Frontal cortex (tissue), 4 donors: ENCODE measurements at places on chromosomes 6 and 20. TPM values are rescaled to one million over a fixed set of nuclear protein-coding genes. Genes with fewer than 3 reads are reported as not detected.

- DNase-seq = no peak
Observed at GRCh38 chr20:826695-827323, 6.7 kb upstream of the FAM110A start.

- DNase-seq = no peak
Observed at GRCh38 chr6:52374247-52374646, 12.3 kb downstream of the PAQR8 start.

GRCh38 chr20:731891-732560 is 36.3 kb downstream of the SLC52A3 start:
- DNase-seq = no peak

DNA sequence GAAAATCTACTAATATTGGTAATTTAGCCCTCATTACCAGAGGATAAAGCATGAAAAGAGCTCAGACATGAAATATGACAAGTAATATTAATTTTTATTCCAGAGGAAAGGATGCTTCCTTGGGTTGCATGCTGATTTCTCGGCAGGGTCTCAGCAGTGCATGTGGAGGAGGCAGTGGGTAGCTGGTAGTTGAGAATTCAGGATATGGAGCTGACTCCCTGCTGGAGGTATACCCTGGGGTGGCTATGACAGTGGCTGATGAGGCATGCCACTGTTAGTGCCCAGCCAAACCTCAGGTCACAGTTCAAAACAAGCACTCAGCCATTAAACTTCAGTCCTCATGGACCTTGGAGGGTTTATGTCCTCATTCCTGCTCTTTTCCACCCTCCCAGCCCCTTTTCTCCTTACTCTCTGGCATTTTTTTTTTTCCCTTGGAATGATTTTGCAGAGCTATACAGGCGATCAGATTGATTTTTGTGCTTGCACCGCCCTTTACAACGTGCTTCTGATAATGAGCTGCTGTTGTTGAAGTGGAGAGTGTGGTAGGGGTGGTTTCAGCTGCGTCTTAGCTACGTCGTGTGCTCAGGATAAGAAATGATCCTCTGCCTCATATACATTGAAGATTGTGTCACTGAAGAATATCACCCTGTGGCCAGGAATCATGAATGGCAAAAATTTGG is 761.9 kb upstream of the MMS22L start:
- no peak for DNase-seq

DNA sequence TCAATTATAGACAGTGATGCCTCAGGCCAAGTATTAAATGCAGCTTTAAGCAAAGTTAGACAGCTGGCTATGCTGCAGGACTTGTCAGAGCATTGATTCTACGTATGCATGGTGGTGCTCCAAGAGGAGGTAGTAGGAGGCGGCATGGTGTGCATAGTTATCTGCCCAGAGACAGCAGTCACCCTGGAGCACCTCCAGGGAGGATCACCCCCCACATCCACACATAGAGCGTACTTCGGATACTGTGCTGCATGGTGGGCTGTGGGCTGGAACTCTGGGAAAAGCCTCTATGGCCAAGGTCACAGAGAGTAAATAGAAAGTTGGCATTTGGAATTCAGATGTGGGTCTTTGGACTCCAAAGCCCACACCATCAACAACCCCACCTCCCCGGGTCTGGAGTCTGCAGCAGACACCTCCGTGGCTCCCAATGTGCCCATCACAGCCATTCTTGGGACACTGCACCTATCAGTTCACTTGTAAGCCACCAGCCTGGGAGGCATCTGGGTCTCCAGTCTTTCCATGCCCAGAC is 64.5 kb upstream of the STX16 start:
- no peak for DNase-seq

ZC2HC1B gene
- total RNA-seq = not detected

PERP gene
- 1.6 TPM for total RNA-seq

PEX3 gene
- 33.8 TPM for total RNA-seq
